Foreskin fibroblast (primary cell): ENCODE measurements at places on chromosomes 2 and 18.

DNA sequence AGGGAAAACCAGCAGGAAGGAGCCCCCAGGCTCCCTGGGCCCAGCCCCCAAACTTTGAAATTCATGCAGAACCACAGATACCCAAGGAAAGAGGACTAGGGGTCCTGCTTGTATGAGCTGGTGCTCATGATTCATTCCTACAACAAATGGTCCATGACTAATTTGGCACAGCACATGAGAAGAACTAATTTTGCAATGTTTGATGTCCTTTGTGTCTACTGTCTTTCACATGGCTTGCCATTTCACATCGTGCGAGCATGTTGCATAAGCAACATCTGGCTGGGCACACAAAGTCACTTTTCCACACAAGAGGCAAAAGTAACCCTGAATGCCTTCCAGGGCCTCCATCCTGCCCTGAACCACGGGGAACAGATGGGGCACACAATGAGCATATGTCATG is 149.6 kb upstream of the APCDD1 start:
- DNase-seq: peak; percentile 92

DNA sequence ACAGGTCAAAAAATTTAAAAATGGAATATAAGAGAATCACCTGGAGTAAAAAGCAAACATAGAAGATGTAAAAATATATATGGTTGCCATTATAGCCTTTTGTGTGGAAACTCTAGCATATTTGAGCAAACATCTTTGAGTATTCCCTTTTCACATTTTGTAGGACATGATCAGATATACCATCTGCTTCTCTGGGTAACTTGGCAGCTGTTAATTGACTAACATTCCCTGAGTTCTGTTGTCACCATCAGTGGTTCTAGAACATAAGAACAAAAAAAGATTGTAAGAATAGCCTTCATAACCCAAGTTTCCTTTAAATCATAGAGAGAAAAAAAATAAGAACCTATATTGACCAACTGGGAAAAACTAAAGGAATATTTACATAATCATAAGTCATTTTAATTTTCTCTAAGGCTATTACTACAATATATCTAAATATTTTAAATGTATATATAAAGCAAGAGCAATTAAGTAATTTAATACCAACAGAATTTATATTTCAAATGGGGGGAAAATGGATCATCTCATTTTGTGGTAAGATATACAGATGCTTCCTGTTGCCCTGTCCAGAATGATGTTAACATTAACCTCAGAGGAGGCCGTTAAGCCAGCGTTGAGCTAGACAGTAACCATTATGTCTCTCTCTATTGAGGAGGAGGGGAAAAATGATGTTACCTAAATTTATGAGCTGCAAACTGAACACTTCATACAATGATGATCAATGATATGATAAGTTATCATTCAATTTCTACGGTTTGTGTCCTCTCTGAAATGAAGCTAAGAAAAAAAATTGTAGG is 9.8 kb upstream of the INO80D start:
- no peak for DNase-seq

GRCh38 chr2:69483024-69483423 is 45.8 kb upstream of the NFU1 start:
- no peak for DNase-seq

DNA sequence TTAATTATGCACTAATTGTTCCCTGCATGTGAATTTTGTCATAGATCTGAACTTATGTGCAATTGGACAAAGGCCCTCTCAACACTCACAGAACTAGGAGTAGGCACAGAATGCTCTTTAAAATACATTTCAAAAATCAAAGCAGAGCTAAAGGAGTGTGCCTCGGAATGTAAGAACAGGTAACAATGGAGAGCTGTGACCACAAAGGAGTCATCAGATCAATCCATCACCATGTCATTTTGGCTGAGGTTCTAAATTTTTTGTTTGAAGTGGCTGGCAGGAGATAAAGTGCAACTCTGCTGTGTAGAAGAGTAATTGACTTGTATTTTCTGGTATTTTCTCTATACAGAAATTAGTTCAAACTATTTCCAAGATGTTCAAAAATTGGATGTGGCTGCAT is 155.4 kb downstream of the NRP2 start:
- DNase-seq: no peak

GRCh38 chr2:3587432-3587831 is 7.5 kb upstream of the COLEC11 start:
- DNase-seq: no peak

DNA sequence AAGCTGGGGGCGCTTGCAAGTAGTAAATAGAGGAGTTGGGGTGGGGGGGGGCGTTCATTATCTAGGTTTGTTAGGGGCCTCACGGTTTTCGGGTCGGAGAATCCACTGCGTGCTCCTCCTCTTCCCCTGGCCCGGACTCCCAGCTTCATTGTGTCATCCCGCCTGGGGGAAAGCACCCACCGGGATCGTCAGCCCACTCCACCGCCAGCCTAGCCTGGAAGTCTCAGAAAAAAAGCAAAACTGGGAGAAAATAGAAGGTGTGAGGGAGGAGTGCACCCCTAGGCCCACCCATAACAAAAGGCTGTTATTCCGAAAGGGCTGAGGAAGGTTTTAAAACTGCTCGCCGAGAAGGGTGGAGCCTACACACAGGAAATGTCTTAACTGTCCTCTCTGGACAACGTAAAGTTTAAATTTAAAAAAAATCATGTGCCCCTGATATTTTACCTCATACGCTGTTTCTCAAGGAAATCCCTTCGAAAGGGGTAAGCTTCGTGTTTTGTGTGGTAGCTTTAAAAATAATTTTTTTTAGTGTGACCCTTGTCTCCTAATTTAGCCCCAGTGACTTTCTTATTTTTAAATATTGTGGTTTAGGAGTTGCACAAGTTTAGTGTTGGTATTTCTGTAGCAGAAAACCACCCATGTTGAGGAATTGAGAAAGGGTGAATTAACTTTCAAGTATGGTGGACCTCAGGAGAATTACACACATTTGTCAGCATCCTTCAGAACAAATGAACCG is 104.2 kb downstream of the SPTBN1 start:
- DNase-seq: peak; percentile 70

- no peak for DNase-seq
These were observed 34.9 kb downstream of the CCDC88A start for GRCh38 chr2:55384786-55385185.

GRCh38 chr2:191302459-191303139 is 57.4 kb downstream of the MYO1B start:
- no peak for DNase-seq

GRCh38 chr2:62184512-62185230 is 11.2 kb upstream of the B3GNT2 start:
- no peak for DNase-seq

- DNase-seq: no peak
These were observed 30.0 kb upstream of the STK17B start for GRCh38 chr2:196201229-196202009.
